ENCODE measurements at places on chromosomes 12 and 14. TPM values are rescaled to one million over a fixed set of nuclear protein-coding genes. Genes with fewer than 3 reads are reported as not detected.

The ATN1 gene
- 73.6 TPM for total RNA-seq

The KLRF1 gene
- not detected for total RNA-seq

The C14orf39 gene
- total RNA-seq = not detected

The CLEC2D gene
- total RNA-seq = 1.5 TPM

The AQP5 gene
- total RNA-seq = not detected

- DNase-seq = no peak
Measured at GRCh38 chr12:95574799-95575452, 23.6 kb upstream of the USP44 start.

DNA sequence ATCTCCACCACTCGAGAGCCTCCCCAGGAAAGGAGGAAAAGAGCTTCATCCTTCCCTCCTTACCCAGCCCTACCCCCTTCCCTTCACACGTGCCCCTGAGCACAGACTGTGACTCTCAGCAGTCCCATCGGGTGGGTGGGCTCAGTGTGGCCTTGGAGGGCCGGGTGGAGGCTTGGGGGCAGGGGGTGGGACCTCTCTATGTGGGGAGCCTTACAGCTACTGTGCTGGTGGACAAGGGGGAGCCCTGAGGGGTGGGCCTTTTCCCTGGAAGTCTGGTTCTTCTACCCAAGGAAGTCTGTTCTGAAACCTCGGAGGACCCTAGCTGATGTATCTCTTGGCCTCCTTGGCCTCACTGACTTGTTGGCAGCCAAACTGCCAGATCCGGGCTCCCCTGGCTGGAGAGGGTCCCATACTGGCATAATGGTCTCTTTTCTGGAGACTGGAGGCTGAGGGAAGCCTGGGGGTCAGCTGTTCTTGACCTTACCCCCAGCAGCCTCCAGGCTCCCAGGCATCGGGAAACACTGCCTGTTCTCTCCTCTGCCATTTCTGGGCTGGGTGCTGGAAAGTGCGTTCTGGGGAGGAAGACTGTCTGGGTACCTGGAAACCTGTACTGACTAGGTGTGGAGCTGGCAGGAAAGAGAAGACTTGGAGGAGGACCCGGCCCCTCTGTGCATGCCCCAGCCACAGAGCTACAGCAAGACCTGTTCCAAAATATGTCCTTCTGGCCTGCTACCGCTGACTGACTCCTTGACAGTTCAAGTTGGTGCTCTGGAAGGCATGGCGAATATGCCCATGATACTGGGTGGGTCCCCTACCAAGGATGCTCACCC lies 7.6 kb downstream of the VASH1 start:
- DNase-seq = no peak

GRCh38 chr12:67498991-67499390 lies 149.6 kb upstream of the DYRK2 start:
- DNase-seq = no peak

- DNase-seq = no peak
Measured at GRCh38 chr12:28457785-28458184, 267.5 kb downstream of the CCDC91 start.

DNA sequence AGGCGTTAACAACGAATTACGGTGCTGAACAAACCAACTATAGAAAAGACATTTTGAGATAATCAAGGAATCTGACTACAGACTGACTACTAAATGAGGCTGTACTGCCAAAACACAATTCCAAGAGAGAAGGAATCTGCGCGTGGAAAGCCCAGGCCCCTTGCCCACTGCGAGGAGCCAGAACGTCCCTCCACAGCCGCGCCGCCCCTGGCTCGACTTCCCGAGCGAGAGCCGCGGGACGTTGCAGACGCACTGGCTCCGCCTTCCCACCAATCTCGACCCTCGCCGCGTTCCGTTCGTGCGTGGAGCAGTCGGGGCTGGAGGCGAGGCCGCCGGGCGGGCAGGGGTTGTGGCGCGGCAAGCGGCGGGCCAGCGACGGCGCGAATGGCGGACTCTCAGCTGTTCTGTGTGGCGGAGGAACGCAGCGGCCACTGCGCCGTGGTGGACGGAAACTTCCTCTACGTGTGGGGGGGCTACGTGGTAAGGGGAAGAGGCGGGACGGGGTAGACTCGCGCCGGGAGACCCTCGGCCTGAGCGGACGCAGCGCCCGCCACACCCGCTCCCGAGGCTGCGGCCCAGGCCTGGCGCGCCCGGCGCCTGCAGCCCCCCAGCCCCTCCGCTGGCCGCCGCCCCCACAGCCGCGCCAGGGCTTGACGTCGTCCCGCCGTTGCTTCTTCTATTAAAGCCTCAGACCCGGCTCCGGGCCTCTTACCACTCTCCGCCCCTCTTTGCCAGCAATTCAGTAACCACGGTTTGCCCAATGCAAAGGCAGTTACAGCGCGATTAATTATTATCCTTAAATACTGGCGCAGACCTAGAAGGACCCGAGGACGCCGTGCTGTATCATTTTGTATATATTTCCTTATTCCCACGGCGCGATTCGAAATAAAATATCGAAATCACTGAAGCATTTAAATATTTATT lies at the start of gene KLHDC1:
Gene KLHDC1 (plus strand): TSS at position 310 of the 924 bp plus-strand sequence. CDS start 75 bp downstream, at position 385.
- peak; percentile 91 for DNase-seq

All from heart left ventricle (tissue), 16 donors.